ENCODE measurements at places on chromosomes 2 and 18.

DNA sequence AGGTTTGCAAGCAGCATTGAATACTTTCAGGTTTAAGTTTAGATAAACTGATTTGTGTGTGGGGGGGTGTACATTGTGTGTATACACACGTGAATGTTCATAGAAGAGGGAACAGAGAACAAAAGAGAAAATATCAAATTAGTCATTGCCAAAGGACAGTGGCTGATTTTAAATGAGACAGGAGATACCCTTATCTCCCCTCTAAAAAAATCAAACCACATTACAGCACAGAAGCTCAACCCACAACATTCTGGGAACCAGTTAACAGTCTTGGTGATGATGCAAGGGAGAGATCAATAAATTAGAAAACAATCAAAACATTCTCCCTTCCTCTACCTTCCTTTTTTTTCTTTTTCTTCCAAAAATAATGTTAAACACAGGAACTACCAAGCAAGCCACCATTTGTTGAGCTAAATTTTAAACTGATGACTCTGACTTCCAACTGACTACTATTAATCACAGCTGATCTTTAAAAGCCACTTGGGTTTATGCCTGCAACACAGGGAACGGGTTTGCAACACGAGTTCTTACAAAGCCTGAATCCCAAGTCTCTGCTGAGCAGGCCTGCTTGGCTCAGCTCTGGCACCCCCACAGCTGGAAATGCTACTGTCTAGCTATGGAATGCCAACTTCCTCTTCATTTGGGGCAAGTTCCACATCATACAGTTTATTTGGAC, 119.2 kb upstream of the ACVR1C start:
- ATAC-seq = peak; percentile 76

- peak; percentile 41 for ATAC-seq
These were observed 60.8 kb upstream of the GLS start for GRCh38 chr2:190819840-190820301.

DNA sequence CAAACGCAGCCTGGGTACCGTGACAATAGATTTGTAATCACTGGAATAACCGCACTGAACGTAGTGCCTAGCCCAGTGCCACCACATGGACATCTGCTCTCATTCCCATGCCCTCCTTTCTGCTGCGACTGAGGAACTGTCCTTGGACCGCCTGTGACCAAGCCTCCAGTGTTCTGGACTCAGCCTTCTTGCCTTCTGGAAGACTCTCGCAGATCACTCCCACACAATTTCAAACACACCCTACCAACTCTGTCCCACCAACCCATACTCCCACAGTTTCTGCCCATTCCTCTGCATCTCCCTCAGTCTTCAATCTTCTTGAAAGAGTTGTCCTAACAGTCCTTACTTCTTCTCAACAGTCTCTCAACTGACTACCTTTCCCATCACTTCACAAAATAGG, 2.1 kb downstream of the RNF149 start:
- no peak for ATAC-seq

GRCh38 chr2:191049728-191050639, 36.0 kb upstream of the STAT1 start:
- ATAC-seq = no peak

GRCh38 chr2:207337234-207338219, 171.8 kb upstream of the KLF7 start:
- ATAC-seq = peak; percentile 96
